A549 (cell line): ENCODE measurements at places on chromosomes 5 and 9. TPM values are rescaled to one million over a fixed set of nuclear protein-coding genes. Genes with fewer than 3 reads are reported as not detected.

The GPR151 gene
- polyA plus RNA-seq, result not detected in 3 replicates

- DNase-seq, result no peak
Measured at GRCh38 chr9:100350188-100350587, 2.6 kb downstream of the TEX10 start.

DNA sequence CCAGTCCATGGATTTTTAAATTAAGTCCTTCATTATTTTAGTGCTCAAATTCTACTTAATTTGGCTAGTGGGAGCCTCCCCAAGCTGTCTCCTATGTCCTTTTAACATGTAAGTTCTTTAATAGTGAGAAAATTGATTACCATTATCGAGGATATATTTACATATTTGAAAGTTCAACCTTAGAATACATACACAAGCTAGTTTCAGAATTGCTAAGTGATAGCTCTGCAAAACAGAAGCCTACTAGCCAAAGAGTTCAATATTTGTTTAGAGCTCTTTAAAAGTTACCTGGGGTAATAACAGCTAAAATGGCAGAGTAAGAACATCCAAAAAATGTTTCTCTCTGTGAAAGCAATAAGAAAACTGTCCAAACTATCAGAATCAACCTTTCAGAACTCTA is 48.2 kb downstream of the LOX start:
- DNase-seq, result no peak

DNA sequence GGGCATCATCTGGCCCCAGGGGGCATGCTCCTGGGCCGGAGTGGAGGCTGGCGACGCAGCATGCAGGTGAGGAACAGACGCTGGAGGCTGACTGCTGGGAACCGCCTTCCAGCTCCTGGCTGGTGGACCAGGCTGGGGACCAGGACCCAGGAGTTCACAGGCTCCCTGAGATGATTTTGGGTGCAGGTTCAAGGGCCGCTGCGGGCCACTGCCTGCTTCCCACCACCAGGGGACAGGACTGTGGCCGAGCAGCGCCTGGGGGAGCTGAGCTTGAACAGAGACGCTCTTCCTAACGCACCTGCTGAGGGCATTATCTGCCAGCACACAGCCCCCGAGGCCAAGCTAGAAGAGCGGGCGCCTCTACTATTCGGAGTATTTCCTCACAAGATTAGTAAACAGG is 132.1 kb upstream of the RAPGEF1 start:
- DNase-seq, result no peak

GRCh38 chr9:90000925-90001324 is 396.1 kb downstream of the GADD45G start:
- no peak for DNase-seq

The ARID3C gene
- 0.08 to 0.10 TPM (median 0.09 TPM) in 3 replicates for polyA plus RNA-seq

- DNase-seq, result no peak
Measured at GRCh38 chr9:107620801-107621200, 131.2 kb upstream of the KLF4 start.

The CRB2 gene
- 0.05 to 0.10 TPM (median 0.09 TPM) in 3 replicates for polyA plus RNA-seq

GRCh38 chr5:138685193-138685745 is 68.0 kb upstream of the CTNNA1 start:
- DNase-seq, result no peak

The VLDLR gene
- 27.9 to 29.9 TPM (median 28.6 TPM) in 3 replicates for polyA plus RNA-seq
